Left ventricle myocardium inferior (tissue), 1 donor: ENCODE measurements at places on chromosomes 12 and 14. TPM values are rescaled to one million over a fixed set of nuclear protein-coding genes. Genes with fewer than 3 reads are reported as not detected.

STAT6 gene
- 46.2 TPM for total RNA-seq

BEGAIN gene
- 1.9 TPM for total RNA-seq

DNA sequence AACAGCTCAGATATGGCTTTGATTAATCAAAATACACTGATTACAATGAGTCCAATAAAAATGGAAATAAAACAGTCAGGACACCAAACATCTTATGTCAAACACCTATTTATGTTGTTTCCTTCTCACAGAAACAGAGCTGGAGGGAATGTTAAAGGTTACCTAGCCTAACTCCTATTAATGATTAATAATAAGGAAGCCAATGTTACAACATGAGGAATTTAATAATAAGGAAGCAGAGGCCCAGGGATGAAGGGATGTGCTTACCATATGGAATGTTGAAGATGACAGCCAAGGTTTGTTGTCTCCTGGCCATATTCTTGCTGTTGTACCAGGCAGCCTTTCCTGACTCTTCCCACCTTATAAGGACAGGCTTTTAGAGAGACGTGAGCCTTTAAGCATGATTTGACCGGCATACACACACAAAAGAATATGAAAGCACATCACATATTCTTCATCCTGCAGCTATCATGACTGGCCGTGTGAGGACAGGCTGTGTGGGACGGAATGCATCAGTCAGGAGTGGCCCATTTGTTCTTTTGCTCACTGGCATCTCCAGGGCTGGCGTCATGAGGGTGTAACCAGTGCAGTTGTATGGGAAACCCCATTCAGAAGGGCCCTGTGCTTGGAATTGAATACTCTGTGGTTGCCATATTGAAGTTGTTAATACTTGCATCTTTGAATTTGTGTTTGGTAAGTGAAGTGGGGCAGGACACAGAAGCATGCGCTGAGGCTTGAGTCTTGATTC, 3.1 kb upstream of the GPRC5D start:
- H3K27ac ChIP-seq: no peak overlapping the region
- no peak overlapping the region for H3K4me3 ChIP-seq
- no peaks in the 10 kb centered on the region for H3K27me3 ChIP-seq
- no peaks in the 10 kb centered on the region for H3K36me3 ChIP-seq
- DNase-seq: no peak

GRCh38 chr14:26703686-26704366, 106.0 kb upstream of the NOVA1 start:
- H3K4me3 ChIP-seq: no peak overlapping the region
- DNase-seq: no peak
- no peak overlapping the region for H3K27ac ChIP-seq
- H3K4me1 ChIP-seq: no peaks in the 10 kb centered on the region
- no peaks in the 10 kb centered on the region for H3K27me3 ChIP-seq
